ENCODE measurements at places on chromosomes 7 and 10.

- DNase-seq, result no peak
These were observed 259.2 kb downstream of the GLRX3 start for GRCh38 chr10:130395248-130395936.

DNA sequence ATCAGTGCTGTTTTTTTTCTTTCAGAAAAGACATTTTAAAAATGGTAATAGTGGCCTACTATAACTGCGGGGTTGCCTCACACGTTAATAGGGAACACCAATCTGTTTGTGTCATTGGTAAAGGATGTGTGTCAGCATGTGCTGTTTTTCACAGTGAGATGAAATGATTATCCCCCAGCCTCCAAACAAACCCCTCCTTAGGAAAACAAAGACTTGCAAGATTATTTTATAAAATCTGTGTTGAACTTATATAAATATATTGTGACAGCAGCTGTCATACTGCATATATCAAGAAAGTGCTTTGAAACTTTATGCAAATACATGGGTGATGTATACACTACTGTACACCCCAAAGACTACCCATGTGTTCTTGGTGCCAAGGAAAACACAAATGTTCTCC, 125.8 kb downstream of the BMPER start:
- DNase-seq, result no peak

GRCh38 chr10:103600325-103600724, 106.8 kb downstream of the NEURL1 start:
- no peak for DNase-seq

GRCh38 chr10:79483948-79484347, 28.4 kb upstream of the EIF5AL1 start:
- DNase-seq, result no peak

DNA sequence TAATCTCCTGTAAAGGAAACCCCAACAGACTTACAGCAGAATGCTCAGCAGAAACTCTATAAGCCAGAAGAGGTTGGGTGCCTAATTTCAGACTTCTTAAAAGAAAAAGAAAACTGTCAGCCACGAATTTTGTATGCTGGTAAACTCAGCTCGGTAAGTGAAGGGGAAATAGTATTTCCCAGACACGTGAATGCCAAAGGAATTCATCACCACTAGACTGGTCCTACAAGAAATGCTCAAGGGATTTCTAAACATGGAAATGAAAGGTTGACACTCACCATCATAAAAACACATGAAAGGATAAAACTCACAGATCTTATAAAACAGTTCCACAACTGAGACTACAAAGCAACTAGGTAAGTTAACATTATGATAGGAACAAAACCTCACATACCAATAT, 68.6 kb downstream of the GLCCI1 start:
- DNase-seq, result no peak

DNA sequence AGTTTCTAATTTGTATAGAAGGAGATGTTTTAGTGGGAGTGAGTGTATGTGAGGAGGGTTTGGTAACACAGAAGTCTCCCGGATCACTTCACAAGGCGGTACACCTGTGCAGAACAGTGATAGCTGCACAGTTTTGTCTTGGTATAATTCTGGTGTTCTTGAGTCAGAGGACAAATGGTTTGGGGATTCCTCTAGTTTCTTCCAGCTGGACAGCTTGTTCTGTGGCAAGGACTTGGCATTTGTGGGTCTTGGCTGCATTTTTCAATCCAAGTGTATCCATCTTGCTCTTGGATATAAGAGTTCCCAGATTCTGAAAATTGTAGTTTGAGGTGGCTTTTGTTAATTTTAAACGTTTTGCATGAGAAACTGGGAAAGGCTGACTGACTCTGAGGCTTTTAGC, 135.7 kb downstream of the AHR start:
- DNase-seq, result no peak

GRCh38 chr7:104039363-104039762, 49.9 kb upstream of the RELN start:
- no peak for DNase-seq

- DNase-seq, result no peak
These were observed 29.8 kb downstream of the ADAP1 start for GRCh38 chr7:924541-925231.

DNA sequence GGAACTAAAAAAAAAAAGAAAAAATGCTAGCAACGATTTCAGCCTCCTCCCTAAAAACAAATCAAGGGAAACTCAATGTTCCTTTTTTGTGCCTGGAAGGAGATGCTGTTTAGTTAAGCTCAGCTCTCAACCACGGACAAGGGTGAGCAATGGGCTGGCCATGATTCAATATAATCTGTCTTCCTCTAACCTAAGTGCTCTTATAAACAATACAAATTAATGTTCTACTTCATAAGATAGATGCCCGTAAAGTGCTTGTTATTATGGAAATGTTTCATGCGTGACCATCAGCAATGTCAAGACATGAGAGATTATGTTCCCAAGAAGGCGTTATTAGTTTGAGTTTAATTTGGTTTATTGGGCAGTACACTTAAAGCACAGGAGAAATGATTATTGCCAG, 320.3 kb downstream of the SFMBT2 start:
- no peak for DNase-seq

GRCh38 chr7:25087855-25088254, 37.2 kb downstream of the CYCS start:
- DNase-seq, result no peak

DNA sequence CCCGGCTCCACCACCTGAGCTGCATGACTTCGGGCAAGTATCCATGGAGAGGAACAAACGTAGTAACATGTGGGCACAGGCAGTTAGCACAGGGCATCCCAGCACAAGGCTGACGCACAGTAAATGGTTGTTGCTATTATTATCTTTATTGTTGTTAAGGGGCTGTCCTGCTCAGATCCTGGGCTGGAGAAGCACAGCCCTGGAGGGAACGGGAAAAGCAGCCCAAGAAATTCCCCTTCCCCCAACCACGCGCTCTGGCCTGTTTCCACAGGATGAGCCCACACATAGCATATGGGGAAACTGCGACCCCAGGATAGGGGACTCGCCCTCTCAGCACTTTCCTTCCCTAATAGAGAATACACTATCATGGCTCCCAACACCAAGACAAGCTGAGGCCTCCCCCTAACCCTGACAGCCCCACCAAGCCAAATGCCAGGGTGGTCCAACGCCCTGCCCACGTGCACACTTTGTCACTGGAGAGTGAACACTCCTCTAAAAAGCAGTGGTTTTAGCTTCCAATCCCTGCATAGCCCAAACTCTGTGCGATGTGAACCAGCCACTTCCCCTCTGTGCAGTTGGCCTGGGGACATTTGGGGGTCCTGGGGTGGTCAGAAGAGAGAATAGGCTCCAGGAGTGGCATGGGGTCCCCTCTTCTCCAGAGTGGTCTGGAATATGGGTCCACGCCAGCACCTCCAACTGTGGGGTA, 11.0 kb downstream of the PSD start:
- no peak for DNase-seq

- DNase-seq, result no peak
These were observed 9.2 kb downstream of the LAMB4 start for GRCh38 chr7:108120933-108121332.

DNA sequence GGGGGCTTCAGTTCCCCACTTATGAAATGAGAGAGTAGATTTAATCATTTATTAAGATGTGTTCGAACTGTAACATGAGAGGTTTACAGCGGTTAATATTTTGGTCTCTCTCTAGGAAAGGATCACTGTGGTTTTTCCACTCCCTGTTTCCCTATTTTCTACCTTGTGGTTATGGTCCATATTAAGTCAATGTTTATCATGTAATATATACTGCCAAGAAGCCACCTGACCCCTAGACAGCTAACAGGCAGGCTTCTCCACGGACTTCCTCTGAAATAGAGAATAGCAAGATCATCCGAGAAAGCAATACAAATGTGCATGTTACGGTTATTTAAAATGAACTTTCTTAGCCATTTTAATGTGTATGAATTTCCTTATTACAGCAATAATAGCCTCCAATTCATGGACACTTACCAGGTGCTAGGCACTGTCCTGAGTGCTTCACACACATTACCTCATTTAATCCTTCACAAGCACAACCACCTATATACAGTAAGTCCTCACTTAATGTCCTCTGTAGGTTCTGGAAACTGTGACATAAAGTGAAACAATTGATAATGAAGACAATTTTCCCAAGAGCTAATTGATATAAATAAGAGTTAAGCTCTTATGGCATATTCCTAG, 835 bp upstream of the COL28A1 start:
- DNase-seq, result no peak

DNA sequence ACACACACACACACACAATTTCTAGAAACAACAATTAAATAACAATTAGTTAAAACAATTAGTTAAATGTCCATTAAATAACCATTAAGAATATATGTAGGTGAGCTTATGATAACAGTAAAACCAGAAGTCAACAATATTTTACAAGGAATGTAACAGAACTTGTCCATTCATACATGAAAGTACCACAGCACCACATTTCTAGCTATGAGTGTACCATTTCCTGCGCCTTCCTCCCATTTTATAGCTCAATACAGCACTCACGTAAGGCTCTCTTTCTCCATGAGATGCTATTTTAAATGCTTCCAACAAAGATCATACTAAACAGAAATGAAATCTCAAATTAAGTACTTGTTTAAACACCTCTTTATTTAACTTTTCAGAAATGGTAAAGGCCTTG, 367.3 kb upstream of the ZWINT start:
- DNase-seq, result no peak

GRCh38 chr7:51079494-51079893, 237.1 kb downstream of the COBL start:
- DNase-seq, result no peak

DNA sequence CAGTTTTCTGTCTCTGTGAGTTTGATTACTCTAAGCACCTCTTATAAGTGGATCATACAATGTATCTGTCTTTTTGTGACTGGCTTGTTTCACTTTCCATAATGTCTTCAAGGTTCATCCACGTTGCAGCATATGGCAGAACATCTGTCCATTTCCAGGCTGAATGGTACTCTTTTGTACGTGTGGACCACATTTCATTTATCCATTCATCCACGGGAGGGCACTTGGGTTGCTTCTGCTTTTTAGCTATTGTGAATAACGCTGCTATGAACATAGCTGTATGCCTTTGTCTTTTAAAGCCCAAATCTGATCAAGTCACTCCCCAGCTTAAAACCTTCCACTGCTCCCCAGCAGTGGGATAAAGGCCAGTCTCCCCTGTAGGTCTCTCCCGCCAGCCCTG, 31.5 kb downstream of the EGFR start:
- DNase-seq, result no peak

DNA sequence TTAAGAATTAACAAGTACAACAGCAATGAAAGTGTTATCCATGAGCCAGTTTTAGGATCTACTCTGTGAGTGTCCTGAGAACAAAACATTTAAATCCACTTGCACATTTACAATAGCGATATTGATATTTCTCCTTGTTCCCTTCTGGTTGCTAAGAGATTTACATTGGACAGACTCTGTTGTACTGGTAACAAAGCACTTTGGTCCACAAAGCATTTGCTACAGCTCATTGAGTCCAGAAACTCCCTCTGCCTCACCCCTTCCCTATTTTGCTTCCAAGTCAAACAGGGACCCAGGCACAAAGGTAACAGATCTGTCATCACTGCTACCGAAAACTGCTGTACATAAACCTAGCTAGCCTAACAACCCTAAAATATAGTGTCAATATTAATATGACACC, 2.1 kb downstream of the ANK3 start:
- no peak for DNase-seq

DNA sequence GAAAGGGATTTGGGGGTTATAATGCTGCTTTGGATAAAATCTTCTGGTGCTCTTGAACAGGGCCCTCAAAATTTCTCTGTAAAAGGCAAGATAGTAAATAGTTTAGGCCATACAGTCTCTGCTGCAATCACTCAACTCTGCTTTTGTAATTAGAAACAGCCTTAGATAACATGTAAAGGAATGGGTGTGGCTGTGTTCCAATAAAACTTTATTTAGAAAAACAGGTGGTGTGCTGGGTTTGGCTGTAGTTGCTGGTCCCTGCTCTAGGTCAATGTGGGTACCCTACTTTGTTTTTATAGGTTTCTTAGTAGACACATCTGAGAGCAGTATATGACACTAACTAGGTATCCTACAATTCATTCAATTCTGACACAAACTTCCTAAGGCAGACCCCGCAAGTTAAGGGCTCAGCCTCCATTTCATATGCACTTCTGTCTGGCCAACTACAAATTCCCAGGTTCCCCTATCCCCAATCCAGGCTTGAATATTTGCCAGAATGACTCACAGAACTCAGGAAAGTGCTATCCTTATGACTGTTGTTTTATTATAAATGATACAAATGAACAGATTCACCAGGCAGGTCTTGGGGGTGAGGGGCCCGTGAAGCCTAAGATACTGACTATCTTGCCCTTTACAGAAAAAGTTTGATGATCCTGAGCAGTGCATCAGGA, 349.9 kb downstream of the RPS24 start:
- no peak for DNase-seq

DNA sequence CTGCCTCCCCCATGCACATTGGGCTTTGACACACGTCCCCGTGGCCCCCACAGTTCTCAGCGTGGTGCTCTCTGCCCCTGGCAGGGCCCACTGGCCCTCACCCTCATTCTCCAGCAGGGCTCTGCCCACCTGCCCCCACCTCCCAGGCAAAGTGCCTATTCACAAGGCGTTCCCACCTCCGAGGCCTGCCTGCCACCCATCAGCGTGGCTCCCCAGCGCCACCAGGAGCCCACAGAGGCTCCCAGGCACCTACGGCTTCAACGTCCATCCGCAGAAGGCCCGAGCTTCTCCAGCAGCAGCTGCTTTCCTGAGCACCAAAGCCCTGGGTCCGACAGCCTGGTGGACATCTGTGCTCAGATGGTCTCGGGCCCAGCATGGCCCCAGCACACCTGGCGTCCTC, 211.8 kb upstream of the PPP2R2D start:
- no peak for DNase-seq

DNA sequence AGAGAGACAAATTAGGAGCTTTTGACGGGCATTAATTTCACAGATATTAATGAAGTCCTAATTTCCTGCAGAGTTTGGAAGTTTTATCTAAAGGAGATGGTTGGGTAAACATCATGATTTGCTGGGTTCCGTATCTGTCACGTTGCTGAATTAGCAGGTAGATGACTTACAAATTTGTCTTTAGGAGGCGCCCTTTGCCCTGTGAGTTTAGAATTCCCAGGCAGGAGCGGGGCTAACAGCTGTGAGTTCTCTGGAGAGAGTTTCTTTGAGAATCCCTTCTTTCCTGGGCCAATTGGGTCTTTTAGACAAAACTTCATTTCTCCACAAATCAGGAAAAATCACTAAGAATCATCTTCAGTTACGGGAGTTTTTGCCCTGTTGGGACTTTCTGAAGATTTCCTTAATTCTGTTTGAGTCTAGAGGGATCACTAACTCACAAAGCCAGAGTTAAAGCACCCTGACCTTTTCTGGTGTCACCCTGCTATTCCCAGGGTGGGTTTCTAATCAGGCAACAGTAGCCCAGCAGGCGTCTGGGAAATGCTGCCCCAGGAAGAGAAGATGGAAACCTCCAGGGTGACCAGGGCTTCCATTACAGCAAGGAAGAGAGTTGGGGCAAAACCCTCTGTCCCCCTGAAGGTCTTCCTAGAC, 63.7 kb downstream of the PRKCQ start:
- no peak for DNase-seq

GRCh38 chr7:137000621-137001020, 132.2 kb downstream of the CHRM2 start:
- DNase-seq, result no peak

All from esophagus squamous epithelium (tissue), 5 donors.